Activated T-helper 1 cell treated with Interleukin-2 at 50 U/mL for 16 hours (primary cell): ENCODE measurements at places on chromosomes 6 and 20.

DNA sequence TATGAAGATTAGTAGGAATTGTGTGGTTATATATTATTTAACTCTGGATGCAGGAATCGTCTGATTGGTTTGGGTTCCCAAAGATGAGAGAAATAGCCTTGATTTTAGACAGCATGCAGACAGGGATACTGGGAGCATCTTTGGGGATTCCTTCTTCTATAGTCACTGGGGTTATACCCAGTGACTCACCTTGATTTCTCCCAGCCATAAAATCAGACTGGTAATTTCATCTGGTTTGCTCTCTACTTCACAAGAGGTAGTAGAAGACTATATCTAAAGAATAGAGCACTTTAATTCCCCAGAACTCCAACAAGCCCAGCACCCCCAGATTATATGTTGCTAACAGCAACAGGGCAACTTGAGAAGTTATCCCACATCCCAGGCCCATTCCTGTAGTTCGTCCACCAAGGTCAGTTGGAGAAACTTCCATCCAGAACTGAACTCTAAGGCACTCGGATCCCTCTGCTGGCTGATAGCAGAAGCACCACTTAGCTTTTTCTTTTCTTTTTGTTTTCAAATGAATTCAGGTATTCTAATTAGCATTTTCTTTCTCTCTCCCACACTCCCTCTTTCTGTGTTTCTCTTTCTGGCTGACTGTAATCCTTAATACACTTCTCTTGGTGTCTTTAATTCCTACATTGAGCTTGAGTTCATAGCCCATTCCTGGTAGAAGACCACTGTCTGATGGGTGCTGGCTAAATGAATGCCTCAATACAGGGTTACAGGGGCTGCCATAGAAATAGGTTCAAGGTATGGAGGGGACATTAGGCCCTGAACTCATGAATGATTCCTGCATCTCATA, 20.4 kb upstream of the EFHC1 start:
- no peak for DNase-seq

GRCh38 chr6:44645276-44645675, 257.8 kb downstream of the CDC5L start:
- DNase-seq, result no peak

GRCh38 chr20:45725134-45725533, 3.0 kb downstream of the SPINT4 start:
- no peak for DNase-seq

DNA sequence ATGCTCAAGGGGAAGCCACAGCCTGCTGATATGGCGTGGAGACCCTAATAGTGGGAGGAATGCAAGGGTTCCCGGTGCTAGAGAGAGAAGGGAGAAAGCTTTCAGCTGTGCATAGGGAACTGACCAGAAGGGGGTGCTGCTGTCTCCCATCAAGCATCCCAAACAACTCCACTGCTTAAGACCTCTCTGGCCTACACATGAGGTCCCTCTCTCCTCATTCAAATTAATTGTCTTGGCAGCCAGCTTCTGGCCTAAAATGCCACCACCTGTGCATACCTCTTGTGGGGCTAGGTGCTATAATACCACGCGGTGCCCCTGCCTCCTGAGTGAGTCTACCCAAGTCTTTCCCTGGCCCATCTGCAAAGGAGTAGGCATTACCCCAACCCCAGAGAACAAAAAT, 14.5 kb downstream of the ADISSP start:
- peak; percentile 27 for DNase-seq

- DNase-seq, result no peak
Measured at GRCh38 chr20:40050596-40050995, 638.4 kb downstream of the MAFB start.

GRCh38 chr6:6599468-6599873, 11.0 kb downstream of the LY86 start:
- no peak for DNase-seq

DNA sequence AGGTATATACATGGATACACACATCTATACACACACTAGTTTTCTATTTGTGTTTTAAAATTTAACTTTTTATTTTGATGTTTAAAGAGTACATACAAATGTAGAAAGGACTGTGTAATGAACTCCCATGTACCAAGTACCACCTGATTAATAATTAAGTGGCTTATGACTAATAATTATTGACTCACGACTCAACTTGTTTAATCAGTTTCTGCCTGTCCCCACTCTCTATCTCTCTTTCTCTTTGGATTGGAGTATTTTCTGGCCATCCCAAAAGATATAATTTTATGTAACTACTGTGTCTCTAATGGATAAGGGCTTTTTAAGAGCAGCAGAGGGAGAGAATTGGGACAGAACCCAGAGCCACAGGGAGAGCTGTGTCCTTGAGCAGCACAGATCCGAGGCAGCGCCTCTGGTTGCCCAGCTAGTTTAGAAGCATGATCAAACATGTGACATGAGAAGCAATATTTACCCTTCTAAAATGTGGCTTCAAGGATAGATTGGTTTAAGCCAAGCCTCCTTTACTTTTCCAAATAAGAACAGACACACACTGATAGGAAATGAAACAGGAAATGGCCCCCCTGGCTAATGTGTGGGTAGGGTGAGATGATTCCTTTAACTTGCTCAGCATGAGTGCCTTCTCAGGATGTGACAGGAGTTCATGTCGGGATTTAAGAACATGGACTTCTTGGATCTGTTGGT, 81.0 kb downstream of the ERMARD start:
- no peak for DNase-seq

DNA sequence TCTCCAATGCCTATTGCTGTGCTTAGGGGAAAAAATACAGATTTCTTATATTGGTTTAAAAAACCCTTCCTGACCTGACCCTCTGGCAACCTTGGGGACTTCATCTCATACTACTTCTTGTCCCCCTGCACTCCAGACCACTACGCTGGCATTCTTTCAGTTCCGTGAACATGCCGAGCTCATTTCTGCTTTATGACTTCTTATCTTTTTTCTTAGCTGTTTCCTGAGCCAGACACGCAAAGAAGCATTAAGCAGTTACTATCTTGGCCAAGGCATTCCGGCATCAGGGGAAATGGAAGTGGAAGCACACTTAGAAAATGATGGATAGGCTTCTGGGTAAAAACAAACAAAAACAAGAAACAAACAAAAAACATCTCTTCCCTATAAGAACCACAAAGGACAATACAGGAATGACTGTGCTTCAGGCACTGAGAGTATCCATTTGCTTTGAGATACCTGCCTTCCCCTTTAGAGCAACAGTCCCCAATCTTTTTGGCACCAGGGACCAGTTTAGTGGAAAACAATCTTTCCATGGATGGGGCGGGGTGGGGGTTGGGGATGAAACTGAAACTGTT, 4.4 kb upstream of the CCDC28A start:
- DNase-seq, result no peak

GRCh38 chr20:17395729-17396128, 135.4 kb downstream of the BFSP1 start:
- no peak for DNase-seq

GRCh38 chr6:54856129-54856528, 9.6 kb downstream of the FAM83B start:
- no peak for DNase-seq

DNA sequence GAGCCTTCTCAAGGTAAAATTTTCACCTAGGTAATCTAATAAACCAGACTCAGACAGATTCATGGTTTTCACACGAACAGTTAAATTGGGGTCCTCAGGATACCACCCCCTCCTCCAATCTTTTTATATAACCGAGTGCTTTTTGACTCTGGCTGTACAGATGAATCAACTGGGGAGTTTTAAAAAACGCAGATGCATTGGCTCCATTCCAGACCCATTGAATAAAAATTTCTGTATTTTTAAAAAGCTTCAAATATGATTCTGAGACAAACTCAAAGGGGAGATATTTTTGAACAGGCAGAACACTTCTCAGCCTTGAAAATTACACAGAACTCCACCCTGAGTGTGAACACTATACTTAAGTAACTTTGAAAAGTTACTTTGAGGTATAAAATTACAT, 7.2 kb downstream of the UTRN start:
- DNase-seq, result no peak

DNA sequence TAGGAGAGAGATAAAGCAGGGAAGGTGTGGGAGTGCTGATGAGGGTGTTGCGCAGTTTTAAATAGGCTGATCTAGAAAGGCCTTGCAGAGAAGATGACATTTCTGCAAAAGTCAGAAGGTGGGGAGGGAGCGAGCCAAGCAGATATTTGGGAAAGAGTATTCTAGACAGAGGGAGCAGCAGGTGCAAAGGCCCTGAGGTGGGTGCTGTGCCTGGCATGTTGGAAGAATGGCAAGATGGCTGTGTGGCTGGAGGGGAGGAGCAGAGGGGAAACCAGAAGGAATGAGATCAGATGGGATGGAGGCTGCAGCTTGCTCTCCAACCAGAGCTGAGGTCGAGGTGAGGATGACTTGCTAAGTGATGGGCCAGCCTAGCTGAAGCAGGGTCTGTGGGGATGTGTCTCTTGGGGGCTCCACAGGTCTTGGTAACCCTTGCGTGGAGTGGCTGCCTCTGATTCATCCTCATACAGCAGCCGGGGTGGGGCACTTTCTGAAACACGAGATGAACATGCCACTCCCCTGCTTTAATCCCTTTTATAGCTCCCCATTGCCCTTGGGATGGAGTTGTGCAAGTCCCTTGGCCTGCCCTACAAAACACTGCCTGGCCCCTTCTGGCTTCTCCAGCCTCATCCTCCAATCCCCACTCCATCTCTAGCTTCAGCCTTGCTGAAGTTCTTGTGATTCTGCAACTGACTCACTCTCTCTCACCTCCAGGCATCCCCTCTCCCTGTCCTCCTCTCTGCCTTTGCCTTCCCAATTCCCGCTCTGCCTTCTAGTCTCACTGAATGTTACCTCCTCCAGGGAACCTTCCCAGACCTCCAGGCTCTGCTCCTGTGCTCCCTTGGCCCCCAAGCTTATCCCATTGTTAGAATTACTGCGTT, 94.1 kb downstream of the CDH22 start:
- no peak for DNase-seq

- no peak for DNase-seq
Measured at GRCh38 chr6:13762611-13763441, 51.2 kb upstream of the RANBP9 start.

- DNase-seq, result peak; percentile 55
Measured at GRCh38 chr20:58890518-58891085, 38.1 kb downstream of the GNAS start.

GRCh38 chr6:10542213-10542612, 21.1 kb downstream of the GCNT2 start:
- no peak for DNase-seq

DNA sequence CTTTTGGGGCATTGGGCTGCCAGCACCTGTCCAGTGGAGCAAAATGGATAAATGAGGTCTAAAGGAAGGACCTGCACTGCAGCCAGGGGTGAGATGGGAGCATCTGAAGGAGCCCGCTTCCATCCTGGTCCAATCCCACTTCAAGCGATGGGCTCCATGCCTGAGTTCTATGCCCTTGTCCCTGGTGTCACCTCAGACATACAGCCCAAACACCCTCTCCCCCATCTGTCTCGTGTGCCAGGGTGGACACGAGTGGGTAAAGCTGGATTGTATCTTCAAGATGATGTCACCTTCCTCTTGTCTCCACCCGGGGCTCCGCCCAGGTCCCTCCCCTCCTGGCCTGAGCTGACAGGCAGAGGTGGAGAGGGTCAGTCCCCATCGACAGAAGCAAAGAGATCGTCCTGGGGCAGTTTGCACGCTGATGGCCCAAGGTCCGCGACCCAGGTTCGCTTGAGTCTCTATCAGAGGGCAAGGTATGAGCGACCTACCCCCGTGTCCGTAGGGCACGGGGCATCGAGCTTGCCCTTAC, 544 bp downstream of the SMIM29 start:
- DNase-seq, result peak; percentile 22

DNA sequence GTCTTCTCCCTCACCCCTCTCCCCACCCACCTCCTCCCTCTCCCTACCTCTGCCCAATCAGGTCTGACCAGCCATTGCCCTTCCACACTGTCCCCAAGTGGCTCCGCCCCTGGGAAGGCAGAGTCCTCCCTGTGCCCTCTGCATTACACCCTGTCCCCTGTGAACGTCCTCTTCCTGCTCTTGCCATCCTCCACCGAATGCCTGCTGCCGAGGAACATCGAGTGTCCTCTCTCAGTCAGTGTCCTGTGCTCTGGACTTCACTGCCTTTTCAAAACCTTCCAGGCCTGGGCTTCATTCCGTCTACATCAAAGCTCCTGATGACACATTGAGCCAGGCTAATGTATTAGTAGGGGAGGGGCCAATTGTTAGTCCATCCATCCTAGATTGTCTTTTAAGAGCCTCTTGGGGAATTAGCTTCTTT, 3.3 kb upstream of the PACSIN1 start:
- DNase-seq, result no peak

DNA sequence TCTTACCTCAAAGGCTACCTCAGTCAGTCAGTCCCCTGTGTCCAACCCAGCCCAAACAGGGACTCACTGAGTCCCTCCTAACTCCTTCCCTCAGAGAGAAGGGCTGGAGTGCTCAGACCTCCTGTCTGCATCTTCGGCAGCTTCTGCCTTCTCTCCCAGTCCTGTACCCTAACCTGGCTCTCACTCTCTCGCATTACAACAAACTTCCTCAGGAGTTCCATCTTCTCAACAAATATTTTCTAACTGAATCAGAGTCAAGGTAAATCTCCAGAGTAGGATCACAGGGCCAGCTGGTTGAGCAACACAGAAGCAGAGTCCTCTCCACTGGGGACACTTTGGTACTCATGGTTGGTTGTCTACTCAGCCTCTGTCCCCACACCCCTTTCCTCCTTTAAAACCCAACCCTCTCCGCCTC, 92.3 kb downstream of the MRPL14 start:
- DNase-seq, result no peak

DNA sequence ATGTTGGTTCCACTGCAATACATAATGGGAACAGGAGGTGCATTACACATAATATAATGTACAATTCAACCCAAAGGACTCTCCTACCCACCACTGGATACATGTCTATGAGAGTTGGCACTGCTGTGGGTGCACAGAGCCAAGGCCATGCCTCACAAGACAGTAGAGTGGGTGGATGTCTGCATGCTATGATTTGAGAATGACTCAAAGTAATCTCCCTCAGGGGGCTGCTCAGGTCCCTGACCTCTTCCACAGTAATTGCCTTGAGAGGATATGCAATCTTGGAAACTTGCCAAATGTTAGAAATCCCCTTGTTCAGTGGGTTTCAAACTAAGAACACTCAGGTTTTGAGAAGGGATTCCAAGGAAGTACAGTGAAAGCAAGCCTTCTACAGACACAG, 79.0 kb downstream of the ANKEF1 start:
- DNase-seq, result no peak

DNA sequence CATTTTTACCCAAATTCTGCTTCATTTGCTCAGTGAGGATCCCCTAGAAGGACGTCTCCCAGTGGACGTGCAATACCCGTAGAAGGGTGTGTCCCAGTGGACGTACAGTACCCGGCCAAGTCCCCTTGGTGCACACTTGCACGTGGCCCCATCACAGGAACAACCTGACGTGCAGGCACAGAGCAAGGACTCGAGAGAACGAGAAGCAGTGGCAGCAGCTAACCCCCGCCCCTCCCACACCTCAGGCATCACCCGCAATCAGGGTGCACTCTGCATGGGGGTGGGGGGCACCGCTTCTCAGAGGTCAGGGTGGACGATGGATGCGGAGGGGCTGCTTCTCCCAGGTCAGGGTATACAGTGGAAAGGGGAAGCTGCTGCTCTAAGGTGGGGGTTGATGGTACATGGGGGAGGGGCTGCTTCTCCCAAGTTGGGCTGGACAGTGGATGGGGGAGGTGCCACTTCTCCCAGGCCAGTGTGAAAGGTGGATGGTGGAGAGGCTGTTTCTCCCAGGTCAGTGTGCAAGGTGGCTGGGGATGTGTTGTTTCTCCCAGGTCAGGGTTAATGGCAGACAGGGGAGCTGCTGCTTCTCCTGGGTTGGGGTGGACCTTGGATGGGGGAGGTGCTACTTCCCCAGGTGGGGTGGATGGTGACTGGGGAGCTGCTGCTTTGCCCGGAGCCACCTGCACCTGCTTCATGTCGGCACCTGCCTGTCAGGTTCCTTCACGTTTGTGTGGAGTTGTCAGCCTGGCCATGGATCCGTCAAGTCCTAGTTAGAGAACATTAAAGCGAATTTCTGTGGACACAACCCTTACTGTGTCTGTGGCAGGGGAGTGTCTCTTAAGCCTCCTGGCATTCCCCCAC, 1.0 kb upstream of the THBS2 start:
- DNase-seq, result no peak
